A549 treated with RU486 at 1 μM for 4 hours (cell line): ENCODE measurements at places on chromosomes 12 and 14. TPM values are rescaled to one million over a fixed set of nuclear protein-coding genes. Genes with fewer than 3 reads are reported as not detected.

The SDR9C7 gene
- not detected in 5 replicates for total RNA-seq

The SOAT2 gene
- total RNA-seq = 0.15 to 0.29 TPM (median 0.23 TPM) in 5 replicates

The PABPN1 gene
- 133 to 164 TPM (median 158 TPM) in 5 replicates for total RNA-seq

The HOTAIR gene
- total RNA-seq = 0.07 to 0.17 TPM (median 0.12 TPM) in 4 of 5 replicates, not detected in the other

The FAM186B gene
- 0.08 to 0.27 TPM (median 0.16 TPM) in 5 replicates for total RNA-seq

The KERA gene
- total RNA-seq = not detected in 5 replicates

The KCNK10 gene
- total RNA-seq = not detected in 5 replicates

The CABP1 gene
- 0.15 to 0.23 TPM (median 0.21 TPM) in 3 of 5 replicates, not detected in the others for total RNA-seq

The KIF5A gene
- total RNA-seq = 0.14 to 0.27 TPM (median 0.24 TPM) in 5 replicates

The TAS2R19 gene
- 0.16 TPM in 1 of 5 replicates, not detected in the others for total RNA-seq

The PLEKHA5 gene
- total RNA-seq = 4.7 to 8.5 TPM (median 7.3 TPM) in 5 replicates

The RDH11 gene
- 65.4 to 67.4 TPM (median 65.7 TPM) in 5 replicates for total RNA-seq

The SLC25A21 gene
- total RNA-seq = 0.53 to 0.90 TPM (median 0.58 TPM) in 5 replicates

The LTBP2 gene
- 8.0 to 14.0 TPM (median 10.1 TPM) in 5 replicates for total RNA-seq

The LRIG3 gene
- 5.1 to 7.2 TPM (median 6.0 TPM) in 5 replicates for total RNA-seq

The ISCU gene
- 90.4 to 105 TPM (median 95.4 TPM) in 5 replicates for total RNA-seq

The OR6C6 gene
- not detected in 5 replicates for total RNA-seq

The SSPN gene
- 0.19 to 0.82 TPM (median 0.52 TPM) in 5 replicates for total RNA-seq

The DLGAP5 gene
- total RNA-seq = 19.2 to 42.0 TPM (median 33.7 TPM) in 5 replicates

The ACSS3 gene
- not detected in 5 replicates for total RNA-seq

The TTC8 gene
- 37.7 to 51.9 TPM (median 45.8 TPM) in 5 replicates for total RNA-seq

The ZBTB42 gene
- 2.0 to 3.8 TPM (median 3.6 TPM) in 5 replicates for total RNA-seq

The PPP1R1A gene
- total RNA-seq = 0.09 to 0.10 TPM in 2 of 5 replicates, not detected in the others

The STON2 gene
- total RNA-seq = 0.79 to 1.1 TPM (median 0.90 TPM) in 5 replicates

The RNF212B gene
- not detected in 5 replicates for total RNA-seq

The KRT74 gene
- not detected in 5 replicates for total RNA-seq

The AQP6 gene
- not detected in 5 replicates for total RNA-seq

The PLEKHG7 gene
- total RNA-seq = 0.10 TPM in 1 of 5 replicates, not detected in the others

The FERMT2 gene
- total RNA-seq = 24.6 to 44.4 TPM (median 38.4 TPM) in 5 replicates

The EID3 gene
- 7.2 to 8.7 TPM (median 8.2 TPM) in 5 replicates for total RNA-seq
